ENCODE measurements at places on chromosomes 3 and 15.

DNA sequence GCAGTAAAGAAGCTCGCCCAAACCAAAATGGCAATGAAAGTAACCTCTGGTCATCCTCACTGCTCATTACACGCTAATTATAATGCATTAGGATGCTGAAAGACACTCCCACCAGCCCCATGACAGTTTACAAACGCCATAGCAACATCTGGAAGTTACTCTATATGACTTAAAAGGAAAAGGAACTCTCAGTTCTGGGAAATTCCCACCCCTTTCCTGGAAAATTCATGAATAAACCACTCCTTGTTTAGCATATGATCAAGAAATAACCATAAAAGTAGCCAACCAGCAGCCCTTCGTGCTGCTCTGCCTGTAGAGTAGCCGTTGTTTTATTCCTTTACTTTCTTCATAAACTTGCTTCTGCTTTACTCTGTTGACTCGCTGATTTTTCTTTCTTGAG lies 164.6 kb downstream of the SMAD6 start:
- no peak for DNase-seq

- DNase-seq, result no peak
Measured at GRCh38 chr3:173988909-173989308, 591.4 kb downstream of the NLGN1 start.

DNA sequence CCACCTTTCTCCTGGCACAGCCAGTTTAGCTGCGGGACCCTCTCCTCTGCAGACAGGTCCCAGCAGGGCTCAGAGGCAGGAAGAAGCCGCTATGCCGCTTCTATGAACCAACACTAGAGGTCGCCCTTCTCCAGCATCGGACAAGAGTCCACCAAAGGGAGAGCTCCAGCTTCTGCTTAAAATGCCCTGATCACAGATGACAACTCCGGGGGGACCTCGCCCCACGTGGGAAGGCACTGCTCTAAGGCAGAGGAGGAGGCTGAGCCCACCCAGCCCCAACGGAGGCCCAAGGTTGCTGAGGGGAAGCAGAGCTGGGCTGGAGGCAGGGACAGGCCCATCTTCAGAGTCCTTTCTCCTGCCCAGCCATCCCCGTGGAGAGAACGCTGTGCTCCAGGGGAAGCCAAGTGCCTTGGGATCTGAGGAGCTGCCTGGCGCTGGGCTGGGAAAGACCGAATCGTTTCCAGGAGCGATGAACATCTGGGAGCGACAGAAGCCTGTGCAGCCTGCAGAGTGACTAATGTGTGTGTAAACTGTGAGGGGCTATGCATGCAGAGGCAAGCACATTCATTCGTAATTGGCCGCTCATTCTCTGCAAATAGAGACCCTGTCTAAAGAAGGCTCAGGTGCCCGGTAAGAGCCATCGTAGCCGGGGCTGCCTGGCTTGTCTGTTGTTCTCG lies 43.5 kb upstream of the BDH1 start:
- peak; percentile 35 for DNase-seq

DNA sequence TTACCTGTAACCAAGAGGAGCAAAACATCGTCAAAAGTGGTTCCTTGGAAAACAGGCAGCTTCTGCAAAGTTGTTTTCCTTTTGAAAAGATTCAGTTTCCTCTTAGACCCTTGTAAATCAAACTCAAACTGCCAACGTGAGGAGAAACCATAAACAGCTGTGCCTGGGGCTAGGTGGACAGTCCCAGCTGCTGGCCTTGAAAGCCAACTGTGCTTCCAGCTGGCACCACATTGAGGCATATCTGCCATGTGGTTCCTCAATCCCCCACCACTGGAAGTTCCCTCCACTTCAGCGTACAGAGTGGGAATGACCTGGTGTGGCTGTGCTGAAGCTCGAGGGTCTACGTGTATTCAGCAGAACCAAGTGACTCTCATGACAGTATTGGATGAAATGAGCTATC lies 40.9 kb downstream of the HRH1 start:
- no peak for DNase-seq

- no peak for DNase-seq
Measured at GRCh38 chr3:45688194-45688881, 858 bp upstream of the SACM1L start.

- no peak for DNase-seq
Measured at GRCh38 chr15:41780266-41780665, 6.0 kb downstream of the MAPKBP1 start.

DNA sequence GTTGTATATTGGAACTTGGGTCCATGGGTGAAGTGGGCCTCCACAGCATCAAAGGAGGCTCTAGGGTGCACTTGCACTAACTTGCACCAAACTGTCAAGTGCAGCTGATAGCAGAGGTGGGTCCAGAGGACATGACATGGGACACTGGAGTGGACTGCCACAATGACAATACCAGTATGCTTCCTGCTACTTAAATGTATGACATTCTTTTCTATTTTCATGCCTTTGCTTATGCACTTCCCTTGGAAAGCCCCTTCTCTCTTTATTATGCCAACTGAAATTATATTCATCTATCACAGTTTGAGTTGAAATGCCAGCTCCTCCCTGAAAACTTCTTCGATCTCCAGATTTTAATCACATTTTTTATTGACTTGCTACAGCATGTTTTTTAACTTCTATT lies 101.8 kb downstream of the CFAP20DC start:
- DNase-seq, result no peak

DNA sequence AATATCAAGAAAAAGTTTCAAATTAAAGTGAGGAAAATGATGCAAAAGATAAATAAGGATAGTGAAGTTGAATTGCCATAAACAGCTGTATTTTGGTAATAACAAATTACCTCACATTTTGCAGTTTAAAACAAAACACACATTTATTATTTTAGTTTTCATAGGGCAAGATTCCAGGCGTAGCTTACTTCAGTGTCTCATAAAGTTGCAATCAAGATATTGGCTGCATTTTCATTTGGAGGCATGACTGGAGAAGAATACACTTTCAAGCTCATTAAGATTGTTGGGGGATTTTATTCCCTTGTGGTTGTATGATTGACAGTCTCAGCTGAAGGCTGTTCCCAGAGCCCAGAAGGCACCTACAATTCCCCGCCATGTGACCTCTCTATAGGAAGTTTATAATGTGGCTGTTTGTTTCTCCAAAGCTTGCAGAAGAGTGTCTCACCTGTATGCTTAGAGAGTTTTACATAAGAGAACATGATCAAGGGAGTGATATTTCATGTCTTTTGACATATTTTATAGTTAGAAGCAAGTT lies 151.4 kb downstream of the OTOL1 start:
- no peak for DNase-seq

- DNase-seq, result peak; percentile 60
Measured at GRCh38 chr3:159763011-159763601, 225.5 kb upstream of the IL12A start.

DNA sequence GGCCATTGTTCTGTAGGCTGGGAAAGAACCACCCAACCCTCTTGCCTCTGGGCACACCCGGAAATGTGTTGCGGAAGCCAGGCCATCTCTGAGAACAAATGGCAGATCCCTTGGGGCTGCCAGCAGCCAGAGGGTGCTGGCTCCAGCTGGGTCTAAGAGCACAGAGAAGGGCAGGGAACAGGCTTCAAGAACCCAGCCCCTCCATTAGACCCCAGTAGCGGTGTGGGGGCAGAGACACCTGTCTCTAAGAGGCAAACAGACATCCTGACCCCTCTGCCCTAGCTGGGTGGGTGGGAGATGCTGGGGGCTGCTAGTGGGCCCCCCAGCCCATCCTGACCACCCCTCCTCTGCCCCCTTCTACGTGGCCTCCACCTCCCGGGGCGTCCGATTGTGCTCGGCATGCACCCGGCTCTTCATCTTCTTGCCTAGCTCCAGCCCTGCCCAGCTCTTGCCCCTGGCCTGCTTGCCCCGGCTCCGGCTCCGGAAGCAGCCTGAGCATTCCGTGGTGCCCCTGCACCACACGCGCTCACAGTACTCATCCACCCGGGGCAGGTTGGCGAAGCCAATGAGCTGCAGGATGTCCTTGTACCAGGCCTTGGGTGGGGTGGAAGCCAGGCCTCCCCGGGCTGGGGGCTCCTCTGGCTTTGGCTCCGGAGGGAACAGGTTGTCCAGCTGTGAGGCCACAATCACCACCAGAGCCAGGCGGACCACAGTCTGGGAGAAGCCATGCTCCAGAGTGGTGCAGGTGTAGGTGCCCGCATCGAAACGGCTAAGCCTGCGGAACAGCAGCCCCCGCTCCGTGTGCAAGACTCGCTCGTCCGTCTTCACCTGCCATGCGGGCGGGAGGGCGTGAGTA lies 9.4 kb downstream of the SEMA3G start:
- DNase-seq, result no peak

GRCh38 chr3:87173071-87173470 lies 54.0 kb upstream of the CHMP2B start:
- no peak for DNase-seq

GRCh38 chr3:4006288-4006687 lies 207.1 kb downstream of the LRRN1 start:
- no peak for DNase-seq

DNA sequence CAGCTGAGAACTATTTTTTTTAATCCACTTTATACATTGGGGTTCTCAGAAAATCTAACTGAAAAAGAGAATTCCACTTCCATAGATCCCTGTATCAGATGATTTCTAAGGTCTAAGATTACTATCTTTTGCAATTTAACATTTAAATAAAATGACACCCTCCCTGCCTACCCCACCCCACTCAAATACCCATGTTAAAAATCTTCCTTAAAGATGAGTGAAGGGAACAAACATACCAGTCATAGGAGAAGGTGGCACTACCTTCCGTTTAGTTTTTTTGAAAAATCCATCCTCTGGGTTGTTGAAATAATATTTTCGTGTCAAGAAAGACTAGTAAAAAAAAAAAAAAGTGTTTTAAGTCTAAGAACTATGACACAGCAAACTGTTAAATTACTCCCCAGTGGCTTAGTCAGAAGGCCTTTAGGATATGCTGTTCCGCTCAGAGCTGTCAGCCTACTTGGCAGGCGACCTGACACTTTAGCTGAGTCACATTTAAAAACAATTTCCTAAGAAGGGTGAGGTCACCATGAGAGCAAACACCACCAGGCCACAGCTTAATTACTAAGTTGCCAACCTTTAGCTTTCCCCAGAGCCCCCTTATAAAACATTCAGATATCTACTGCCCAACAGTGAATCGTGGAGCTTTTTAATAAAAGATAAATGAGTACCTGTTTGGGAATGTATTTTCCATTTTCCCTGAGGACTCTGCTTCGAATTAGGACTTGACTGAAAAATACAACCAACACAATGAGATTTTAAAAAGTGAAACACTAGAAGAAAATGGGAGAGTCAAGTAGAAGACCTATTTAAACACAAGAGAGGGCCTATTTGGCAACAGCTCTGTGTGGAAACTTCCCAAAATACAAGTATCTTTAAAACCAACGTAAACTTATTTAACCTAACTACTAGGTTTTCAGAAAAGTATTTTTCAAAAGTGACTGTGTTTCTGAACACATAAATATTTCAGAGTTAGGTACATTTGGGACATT lies 9.6 kb downstream of the EMC3 start:
- peak; percentile 96 for DNase-seq

DNA sequence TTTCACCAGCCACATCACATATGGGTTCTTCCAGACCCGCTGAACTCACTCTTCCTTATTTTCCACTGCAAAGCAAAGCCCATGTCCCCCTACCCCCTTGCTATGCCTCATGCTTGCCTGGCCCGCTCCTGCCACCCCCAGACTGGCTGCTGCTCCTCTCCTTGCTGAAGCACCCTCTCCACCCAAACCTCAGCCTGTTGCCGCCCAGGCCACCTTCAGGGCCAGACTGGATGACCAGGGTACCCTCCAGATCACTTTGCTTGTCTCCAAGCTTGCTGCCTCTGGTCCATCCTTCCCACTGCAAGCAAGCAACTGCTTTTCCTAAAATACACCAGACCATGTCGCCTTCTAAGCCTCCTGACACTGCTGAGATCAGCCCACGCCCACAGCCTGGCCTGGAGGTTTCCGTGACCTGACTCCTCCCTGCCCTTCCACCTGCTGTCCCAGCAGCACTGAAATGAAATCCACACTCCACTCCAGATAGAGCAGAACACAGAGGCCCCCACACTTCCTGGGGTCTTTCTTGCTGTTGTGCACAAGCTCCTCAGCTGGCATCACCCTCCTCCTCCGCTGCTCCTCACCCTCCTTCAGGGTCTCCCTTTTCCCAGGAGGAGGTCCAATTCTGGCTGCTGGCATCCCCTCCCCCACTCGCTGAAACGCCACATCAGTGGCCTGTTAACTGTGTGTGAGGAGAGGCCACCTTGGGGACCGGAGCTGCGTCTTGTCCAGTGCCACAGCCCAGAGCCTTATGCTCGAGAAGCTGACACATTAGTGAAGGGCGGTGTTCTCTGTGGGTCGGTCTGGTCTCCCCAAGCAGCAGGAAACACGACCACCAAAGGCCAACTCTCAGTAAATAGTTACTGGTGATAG lies 99.1 kb downstream of the ADCY5 start:
- no peak for DNase-seq

- DNase-seq, result no peak
Measured at GRCh38 chr3:12560505-12561190, 3.8 kb downstream of the MKRN2 start.

GRCh38 chr3:155032918-155033317 lies 47.2 kb upstream of the MME start:
- no peak for DNase-seq

DNA sequence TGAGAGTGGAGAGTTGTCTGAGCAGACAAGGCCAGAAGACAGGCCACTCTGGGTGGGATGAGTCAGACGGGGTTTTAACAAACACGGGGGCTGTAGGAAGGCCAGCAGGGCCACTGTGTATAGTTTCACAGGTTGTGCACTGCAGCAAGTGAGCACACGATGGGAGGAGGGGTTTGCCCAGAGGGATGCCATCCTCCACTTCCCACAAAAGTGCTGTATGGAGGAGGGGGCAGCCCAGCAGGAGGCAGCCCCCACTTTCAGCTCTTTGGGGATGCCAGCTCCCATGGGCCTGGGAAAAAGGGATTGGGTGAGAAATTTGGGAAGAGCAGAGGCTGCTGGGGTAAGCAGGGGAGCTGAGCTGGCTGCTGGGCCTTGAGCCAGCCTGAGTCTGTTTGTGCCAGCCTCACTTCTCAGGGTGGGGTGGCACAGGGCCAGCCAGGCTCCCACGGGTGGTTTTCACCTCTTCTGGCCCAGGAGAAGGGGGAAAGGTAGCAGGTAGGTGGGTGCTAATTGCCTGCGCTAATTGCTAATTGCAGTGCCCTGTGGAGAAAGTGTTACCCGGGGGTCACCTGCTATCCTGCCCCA lies 6.7 kb downstream of the ZBTB47 start:
- DNase-seq, result no peak

- DNase-seq, result no peak
Measured at GRCh38 chr3:95911767-95912166, 902.6 kb upstream of the EPHA6 start.

GRCh38 chr15:34818526-34818925 lies 23.2 kb upstream of the ACTC1 start:
- DNase-seq, result peak; percentile 61

- DNase-seq, result no peak
Measured at GRCh38 chr3:8651418-8652323, 7.1 kb upstream of the SSUH2 start.

GRCh38 chr15:90773485-90773884 lies 56.3 kb downstream of the BLM start:
- no peak for DNase-seq

DNA sequence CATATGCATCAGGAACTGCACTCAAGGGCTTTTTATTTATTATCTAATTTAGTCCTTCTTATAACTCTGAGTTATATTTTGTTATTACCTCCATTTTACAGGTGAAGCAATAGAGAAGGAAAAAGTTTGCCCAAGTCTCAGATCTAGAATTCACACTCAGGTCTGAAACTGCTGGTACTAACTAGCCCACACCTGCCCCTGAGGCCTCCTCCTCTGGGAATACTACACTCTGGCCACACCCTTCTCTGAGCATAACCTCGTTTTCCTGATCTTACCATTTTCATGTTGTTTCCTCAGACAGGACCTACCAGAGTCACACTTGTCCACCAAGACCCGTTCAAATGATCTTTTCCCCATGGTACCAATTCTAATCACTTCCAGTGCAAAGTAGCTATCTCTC lies 94.1 kb upstream of the CHRM5 start:
- DNase-seq, result no peak
